ENCODE measurements at places on chromosomes 3 and 15. TPM values are rescaled to one million over a fixed set of nuclear protein-coding genes. Genes with fewer than 3 reads are reported as not detected.

LRRC2 gene
- total RNA-seq: 8.7 TPM

CCDC54 gene
- total RNA-seq: not detected

STAB1 gene
- under 0.01 TPM for total RNA-seq

MUC20 gene
- 0.73 TPM for total RNA-seq

CADM2 gene
- not detected for total RNA-seq

KLHL25 gene
- total RNA-seq: 5.0 TPM

Measured in melanocyte of skin (primary cell).